ENCODE measurements at places on chromosomes 3 and 15.

DNA sequence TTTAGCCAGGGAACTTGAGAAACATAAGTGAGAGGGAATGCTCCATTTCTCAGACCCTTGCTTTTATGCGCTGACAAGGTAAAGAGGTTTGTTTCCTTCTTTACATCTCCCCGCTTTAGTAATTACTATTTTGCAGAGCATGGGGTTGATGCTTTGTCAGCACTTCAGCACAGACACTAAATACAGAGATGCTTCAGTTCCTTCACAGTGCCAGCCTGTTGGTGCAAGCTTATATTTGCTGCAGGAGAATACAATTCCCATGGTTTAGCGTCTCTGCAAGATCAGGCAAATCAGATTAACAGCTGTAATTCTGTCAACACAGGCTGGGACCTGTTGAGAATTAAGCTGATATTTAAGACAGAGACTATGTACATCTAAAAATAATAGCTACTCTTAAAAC, 2.9 kb downstream of the FMN1 start:
- ATAC-seq, result no peak

DNA sequence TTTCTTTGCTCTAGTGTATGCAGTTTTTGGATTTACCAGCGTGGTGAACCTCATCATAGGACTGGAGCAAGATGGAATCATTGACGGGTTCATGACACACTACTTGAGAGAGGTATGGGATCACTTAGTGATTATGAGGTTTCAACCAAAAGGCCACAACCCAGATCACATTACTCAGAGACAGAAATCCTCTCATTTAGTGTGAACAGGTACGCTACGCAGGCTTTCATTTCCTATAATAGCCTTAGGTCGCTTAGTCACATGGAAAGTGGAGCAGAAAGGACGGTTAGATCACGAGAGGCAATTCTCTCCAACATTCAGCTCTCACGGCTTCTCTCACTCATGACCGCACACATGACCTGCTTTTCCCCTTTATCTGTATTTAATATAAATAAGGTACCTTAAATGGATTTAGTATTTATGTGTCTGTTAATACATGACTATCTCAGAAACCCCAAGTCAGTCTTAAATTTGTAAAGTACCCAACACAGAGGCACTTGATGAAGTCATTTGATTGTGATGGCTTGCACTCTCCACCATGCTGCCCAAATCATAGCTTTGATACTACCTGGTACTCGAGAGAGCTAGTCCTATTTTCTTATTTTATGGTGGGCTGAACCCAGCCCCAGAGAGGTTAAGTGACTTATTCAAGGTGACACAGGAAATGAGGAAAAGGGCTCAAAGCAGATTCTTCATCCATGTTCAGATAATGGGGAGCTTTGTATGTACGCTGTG, 8.6 kb downstream of the TM6SF1 start:
- no peak for ATAC-seq

DNA sequence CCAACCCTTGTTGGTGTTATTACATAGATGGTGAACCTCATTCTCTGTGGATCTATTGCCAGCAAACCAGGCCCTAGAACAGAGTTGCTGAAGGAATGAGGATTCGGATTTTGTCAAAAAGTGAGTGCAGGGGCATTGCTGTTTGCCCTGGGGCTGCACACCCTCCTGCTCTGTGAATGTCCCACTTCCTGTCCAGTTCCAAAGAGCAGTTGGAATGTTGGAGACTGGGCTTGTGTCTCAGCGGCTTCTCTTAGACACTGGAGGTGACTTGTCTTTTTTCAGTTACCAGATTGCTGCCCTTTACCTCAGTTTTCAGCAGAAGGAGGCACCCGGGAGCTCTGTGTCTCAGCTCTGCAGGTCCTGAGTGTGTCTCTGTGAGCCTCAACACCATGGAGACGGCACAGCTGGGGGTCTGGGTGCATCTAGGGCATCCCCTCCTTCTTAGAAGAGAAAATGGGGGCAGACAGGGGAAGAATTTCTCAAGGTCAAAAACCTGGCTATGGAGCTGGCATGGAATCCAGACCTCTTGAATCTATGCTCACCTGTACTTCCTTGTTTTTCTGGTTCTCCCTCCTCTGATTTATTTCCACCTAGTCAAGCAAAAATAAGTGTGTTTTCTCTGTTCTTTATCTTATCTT, 46.3 kb downstream of the LIMD1 start:
- ATAC-seq, result no peak

DNA sequence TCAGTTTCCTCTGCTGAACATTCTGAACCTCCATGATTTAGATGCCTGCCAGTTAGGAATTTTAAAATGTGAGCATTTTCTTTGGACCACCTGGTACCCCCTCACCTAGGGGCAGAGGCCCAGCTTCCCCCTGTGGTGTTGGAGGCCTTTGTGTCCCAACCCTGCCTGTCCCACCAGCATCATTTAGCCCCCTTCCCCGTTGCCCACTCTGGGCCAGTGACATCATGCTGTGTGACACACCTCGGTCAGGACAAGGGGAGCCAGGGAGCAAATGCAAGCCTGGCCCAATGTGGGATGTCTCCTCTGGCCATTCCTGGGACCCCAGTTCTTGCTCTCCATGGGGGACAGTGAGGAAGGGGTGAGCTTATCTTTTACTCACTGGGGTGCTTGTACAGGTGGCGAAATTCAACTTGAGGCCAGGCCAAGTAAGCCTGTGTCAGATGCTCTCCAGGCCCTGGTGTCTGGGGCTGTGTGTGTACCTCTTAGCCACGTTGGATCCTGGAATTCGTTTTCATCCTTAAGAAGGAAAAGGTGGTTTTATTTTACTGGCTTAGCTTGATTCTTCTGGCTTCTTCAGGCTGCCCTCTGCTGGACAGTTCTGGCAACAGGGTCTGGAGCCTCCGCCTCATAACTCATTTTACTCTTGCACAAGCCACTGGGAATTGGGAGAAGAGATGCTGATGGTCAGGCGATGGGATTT, 49.7 kb upstream of the MYZAP start:
- no peak for ATAC-seq

GRCh38 chr15:50641318-50641717, 45.3 kb downstream of the TRPM7 start:
- ATAC-seq, result no peak

- no peak for ATAC-seq
Observed at GRCh38 chr3:193574488-193575070, 18.4 kb upstream of the OPA1 start.

DNA sequence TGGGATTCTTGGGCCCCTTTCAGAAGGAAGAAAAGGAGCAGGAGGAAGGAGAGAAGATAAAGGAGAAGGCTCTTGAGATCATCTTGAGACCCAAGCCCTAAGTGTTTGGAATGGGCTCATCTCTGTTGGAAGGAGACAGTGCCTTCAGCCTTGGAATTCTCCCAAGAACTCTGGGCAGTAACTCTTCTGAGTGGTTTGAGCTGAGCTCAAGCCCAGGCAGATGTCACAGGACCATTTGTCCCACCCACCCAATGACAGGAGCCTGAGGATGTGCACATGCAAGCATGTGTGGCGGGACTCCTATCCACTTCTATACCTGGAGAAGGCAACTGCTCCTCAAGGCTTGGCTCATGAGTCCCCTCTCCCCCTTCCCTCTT, 14.6 kb upstream of the TMEM40 start:
- ATAC-seq, result no peak

GRCh38 chr15:68565234-68565633, 13.6 kb upstream of the CORO2B start:
- ATAC-seq, result no peak

- ATAC-seq, result peak; percentile 24
Observed at GRCh38 chr3:149702691-149703441, 45.0 kb upstream of the WWTR1 start.

GRCh38 chr3:107235928-107236315, 141.3 kb upstream of the CCDC54 start:
- peak; percentile 60 for ATAC-seq

DNA sequence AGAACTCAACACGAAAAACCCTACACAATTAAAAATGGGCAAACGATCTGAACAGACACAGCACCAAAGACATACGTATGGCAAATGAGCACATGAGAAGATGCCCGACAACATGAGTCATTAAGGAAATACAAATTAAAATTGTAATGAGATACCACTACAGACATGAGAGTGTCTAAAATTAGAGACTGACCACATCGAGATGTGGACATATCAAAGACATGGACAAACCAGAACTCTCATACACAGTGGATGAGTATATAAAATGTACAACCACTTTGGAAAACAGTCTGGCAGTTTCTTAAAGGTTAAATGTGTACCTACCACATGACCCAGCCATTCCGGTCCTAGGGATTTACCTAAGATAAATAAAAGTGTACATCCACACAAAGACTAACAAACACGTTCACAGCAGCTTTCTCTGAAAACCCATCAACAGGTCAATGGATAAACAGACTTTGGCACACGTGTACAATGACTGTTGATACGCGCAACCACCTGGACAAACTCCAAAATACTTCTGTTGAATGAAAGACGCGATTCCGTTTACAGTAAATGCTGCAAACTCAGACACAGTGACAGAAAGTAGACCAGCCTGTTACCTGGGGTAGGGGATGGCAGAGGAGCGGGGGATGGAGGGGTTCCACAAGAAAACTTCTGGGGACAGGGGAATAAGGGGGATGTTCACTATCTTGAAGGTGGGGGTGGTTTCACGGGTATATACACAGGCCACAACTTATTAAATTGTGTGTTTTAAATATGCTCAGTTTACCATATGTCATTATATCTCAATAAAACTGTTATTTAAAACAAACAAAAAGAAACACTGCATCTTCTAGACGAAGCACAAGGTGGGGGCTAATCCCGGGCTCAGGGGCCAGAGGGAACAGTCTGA, 2.1 kb downstream of the TNK2 start:
- no peak for ATAC-seq

DNA sequence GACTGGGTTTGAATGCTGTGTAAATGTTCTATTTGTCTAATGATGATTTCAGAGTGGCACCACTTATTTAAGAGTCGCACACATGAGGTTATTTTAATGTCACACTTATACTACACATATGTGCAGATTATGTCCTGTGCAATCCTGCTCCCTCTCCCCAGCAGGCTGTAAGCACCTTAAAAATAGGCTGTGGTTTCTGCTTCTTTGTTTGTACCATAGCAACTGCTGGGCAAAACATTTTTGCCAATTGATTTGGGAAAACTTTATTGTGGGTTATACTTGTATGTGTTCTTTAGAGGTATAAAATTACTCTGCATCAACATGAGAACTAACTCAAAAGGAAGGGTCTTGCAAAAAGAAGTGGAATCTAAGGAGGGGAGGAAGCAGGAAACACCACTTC, 318.5 kb downstream of the NTRK3 start:
- no peak for ATAC-seq

- ATAC-seq, result no peak
Observed at GRCh38 chr3:69735893-69736292, 3.4 kb upstream of the MITF start.

DNA sequence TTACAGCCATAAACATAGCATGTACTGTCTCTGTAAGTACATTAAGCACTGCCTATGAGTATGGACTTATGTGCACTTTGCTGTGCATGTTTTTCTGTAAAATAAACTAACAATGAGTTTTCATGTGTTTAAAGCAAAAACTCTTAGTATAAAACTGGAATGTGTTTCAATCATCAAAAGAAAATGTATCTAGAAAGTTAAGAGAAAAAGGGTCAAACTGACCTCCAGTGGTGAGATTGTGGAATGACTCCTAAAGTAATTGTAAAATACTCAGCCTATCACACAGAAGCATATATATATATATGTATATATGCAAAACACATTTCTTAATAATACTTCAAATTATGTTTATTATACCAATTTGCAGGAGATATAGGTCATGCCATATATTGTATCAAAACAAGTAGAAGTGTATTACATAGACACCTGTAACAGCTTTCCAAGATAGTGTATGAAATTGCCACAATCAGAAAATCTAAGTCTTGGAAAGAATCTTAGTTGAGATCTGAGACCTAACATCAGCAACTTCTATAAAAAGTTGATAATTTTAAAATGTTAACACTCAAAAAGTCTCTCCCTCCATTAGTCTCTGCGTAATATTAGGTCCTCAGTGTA, 199.6 kb downstream of the FMN1 start:
- ATAC-seq, result no peak

- peak; percentile 50 for ATAC-seq
Observed at GRCh38 chr3:151276687-151277042, 1.7 kb downstream of the P2RY14 start.

DNA sequence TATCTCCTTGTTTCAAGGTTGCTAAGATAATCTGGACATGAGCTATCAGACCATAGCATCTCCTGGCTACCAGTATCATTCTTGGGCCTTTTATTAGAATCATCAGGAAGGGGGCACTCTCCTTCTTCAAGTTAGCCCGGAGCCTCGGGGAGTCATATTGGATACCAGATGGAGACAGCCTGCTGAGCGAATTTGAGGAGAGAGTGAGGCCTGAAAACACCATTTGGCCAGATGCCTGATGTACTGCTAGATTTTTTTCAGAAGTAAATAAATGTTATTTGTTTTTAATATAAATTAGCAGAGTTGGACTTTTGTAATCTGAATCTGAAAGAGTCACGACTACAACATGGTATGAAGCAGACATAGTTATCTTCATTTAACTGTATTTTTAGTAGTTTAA, 848.6 kb downstream of the IGSF11 start:
- ATAC-seq, result no peak

DNA sequence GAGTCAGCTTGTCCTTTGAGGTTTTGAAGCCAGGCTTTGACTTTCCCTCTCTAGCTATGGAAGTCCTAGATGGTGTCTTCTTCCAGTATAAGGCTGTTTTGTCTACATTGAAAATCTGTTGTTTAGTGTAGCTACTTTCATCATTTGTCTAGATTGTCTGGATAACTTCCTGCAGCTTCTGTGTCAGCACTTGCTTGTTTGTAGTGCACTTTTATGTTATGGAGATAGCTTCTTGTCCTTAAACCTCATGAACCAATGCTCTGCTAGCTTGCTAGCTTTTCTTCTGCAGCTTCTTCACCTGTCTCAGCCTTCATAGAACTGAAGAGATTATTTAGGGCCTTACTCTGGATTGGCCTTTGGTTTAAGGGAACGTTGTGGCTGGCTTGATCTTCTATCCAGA, 43.8 kb downstream of the AKAP13 start:
- ATAC-seq, result no peak

DNA sequence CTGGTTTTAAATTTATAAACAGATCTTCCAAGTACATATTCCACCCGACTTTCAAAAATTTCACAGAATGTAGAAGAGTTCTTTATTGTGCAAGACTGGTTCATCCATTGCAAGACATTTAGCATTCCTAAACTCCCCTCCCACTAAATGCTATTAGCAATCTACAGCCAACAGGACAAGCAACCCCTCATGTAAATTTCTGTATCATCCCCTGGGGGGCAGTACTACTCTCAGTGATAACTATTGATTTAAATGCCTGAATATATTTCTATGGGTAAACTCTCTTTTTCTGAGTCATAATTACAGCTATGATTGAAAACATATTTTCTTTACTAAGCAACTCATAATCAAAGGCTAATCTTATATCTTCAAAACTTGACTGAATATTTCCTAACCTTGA, 10.7 kb upstream of the SLC15A2 start:
- no peak for ATAC-seq

Data from activated CD4-positive, CD25-positive, alpha-beta regulatory T cell treated with anti-CD3 and anti-CD28 coated beads, Interleukin-2, amount 50 U/mL, for 24 hours (primary cell).